ENCODE measurements at places on chromosomes 5 and 9.

GRCh38 chr5:147863454-147864158 is 14.9 kb upstream of the SCGB3A2 start:
- no peak for DNase-seq

DNA sequence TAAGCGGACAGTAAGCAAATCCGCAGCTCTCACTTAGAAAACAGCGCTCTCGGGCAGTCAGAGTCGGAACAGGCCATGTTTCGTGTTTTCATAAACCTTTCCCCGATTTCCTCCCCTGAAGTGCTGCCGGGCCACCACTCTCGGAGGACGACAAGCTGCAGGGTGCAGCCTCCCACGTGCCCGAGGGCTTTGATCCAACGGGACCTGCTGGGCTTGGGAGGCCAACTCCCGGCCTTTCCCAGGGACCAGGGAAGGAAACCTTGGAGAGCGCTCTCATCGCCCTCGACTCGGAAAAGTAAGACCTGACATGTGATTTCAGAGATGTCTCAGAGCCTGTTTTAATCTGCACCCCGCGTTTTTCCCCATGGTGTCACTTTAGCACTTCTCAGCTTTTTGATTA is 99.8 kb upstream of the CACNA1B start:
- no peak for DNase-seq

DNA sequence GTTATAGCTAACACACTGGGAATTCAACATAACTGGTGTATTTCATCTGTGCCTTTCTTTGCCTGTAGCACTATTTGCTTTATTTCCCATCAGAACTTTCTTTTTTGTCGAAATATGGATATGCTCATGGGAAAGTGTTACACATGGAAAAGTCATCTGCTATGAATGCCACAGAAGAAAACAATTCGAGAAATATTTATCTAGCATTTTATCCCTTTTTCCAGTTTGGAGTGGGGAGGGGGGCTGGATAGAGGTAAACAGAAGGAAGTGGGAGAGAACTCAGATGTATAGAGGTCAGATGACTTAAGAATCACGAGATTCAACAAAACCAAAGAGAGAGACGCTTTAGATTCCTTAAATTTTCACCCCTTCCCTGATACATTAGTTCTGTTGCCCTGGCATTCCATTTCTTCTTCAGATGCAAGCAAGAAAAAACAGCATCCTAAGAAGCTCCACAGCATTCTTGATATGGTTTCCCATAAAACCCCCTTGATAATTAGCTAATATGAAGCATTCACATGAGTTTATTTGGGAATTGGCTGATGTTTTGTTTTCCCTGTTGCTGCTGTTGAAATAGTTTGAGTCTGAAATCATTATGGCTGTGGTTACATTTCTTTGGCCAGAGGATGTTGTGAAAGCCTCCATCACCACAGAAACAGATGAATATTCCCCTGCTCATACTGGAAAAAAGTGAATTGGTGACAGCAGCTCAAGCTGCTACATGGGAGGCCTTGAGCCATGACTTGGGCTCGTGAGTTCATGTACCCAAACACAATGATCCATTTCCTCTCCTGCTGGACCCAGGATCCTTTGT is 335.8 kb upstream of the DAB2 start:
- DNase-seq: no peak

GRCh38 chr5:167861129-167861927 is 430.1 kb upstream of the WWC1 start:
- no peak for DNase-seq
